Dorsolateral prefrontal cortex (tissue), 122 donors: ENCODE measurements at places on chromosomes 16 and 17.

GRCh38 chr17:39151150-39151942, at the start of gene PLXDC1:
Gene PLXDC1, minus strand, starts transcription at chr17:39151637. Its CDS starts 200 bp downstream, at chr17:39151437.
- DNase-seq, result no peak

DNA sequence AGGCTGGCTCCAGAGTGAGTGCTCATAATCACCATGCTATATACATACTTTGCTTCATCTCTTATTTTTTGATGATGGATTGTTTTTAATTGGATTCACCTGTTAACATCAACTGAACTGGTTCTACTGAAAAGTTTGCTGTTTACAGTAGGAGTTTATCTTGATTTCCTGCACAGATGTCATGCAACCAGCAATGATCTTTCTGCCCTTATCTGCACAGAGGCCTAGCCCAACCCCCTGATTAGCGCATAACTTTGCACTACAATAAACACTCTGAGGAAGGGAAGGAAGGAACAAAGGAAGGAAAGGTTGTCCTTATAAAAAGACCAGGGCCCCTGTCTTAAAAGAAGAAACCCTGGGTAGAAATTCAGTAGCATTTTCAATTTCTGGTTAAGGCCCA, 152.9 kb downstream of the RGS9 start:
- DNase-seq, result no peak

- peak; percentile 42 for DNase-seq
These were observed 877 bp upstream of the KREMEN2 start for GRCh38 chr16:2963074-2963722.

DNA sequence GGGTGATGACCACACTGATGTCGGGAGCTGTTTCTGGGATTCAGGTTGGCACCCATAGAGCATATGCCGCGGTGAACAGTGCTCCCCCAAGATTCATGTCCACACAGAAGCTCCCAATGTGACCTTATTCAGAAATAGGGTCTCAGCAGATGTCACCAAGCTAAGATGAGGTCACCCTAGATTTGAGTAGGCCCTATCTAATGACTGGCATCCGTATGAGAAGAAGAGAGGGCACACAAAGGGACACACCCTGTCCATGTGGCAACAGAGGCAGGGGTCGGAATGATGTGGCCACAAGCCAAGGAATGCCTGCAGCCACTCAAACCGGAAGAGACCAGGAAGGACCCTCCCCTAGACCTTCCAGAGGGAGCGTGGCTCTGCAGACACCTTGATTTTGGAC, 35.5 kb downstream of the TBC1D16 start:
- no peak for DNase-seq

- no peak for DNase-seq
These were observed 34.2 kb downstream of the PPM1E start for GRCh38 chr17:58789831-58790230.

DNA sequence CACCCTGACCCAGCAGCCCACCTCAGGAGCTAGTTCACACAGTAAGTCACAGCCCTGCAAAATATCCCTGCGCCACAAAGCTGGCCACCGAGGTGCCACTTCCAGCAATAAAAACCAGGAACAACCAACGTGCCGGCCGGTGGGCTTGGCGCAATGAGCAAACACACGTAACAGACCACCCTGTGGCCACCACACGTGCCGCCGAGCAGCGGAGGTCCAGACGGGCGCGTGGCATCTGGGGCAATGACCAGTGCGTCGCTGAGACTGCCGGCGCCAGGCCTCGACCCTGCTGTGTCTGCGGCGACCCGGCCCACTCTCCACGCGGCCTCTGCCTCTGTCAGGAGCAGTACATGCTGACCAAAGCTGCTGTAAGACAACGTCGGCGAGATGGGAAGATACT, 31.5 kb downstream of the LMF1 start:
- no peak for DNase-seq

DNA sequence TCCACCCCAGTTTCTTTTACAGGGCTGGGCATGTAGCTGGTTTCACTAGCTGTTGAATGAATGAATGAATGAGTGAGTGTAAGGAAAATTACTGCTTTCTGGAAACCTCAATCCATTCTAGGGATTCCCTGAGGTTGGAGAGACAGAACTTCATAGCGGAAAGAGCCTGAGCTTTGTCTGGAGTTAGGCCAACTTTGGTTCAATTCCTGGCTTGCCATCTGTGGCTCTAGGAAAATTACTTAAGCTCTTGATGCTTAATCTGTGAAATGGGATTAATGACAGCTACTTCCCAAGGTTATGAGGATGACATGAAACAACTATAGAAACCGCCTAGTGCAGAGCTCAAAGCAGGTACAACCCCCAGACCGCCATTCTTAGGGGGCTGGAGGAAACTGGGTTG, 76.3 kb upstream of the AXIN2 start:
- DNase-seq, result no peak

GRCh38 chr16:31010585-31011325, at the start of gene STX1B:
Gene STX1B, minus strand, starts transcription at chr16:31010638. Its CDS starts 242 bp downstream, at chr16:31010396.
- DNase-seq, result peak; percentile 71

DNA sequence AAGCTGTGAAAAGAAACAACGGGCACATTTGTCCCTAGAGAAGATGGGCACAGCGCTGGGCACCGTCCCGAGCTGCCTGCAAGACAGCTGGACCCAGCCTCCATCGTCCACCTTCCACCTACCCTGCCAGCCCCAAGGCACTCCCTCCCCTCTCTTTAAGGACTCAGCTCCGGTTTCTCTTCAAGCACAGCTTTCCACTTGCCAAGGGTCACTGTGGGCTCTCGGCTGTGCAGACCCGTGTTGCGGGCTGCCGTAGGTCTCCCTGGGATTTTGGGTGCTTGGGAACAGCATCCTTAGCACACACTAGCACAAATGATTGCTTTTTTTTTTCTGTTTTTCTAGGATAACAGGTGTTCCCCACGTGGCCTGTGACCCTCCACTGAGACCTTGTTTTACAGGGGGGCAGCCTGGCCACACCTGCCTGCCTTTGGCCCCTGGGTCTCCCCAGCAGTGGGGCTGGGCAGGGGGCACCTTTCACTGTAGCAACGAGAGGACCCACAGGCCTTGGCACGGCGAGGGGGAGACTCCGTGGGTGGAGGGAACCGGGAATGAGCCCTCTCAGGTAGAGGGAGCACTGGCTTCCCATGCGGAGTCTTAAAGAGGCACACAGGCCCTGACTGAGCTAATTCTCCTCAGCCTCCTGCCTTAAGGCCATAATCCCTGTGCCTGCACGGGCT, 1.4 kb downstream of the CHMP6 start:
- no peak for DNase-seq

GRCh38 chr16:54932021-54932660, 1.5 kb downstream of the IRX5 start:
- DNase-seq, result no peak

DNA sequence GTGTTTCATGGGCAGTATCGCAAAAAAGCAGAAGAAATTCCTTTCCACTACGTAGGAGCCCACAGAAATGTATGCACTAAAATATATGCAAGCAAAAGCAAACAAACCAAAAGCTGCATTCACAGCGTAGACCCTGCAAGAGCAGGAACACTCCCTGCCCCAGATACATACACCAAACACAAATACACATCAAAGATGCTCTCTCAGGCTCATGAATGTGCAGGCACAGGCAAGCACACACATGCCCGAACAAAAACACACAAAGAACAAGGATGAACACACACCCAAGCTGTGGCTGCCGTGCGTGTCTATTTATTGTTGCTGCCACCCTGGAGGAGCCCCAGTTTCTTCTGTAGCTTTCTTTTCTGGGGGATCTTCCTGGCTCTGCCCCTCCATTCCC, 1.7 kb downstream of the NUPR1 start:
- no peak for DNase-seq

DNA sequence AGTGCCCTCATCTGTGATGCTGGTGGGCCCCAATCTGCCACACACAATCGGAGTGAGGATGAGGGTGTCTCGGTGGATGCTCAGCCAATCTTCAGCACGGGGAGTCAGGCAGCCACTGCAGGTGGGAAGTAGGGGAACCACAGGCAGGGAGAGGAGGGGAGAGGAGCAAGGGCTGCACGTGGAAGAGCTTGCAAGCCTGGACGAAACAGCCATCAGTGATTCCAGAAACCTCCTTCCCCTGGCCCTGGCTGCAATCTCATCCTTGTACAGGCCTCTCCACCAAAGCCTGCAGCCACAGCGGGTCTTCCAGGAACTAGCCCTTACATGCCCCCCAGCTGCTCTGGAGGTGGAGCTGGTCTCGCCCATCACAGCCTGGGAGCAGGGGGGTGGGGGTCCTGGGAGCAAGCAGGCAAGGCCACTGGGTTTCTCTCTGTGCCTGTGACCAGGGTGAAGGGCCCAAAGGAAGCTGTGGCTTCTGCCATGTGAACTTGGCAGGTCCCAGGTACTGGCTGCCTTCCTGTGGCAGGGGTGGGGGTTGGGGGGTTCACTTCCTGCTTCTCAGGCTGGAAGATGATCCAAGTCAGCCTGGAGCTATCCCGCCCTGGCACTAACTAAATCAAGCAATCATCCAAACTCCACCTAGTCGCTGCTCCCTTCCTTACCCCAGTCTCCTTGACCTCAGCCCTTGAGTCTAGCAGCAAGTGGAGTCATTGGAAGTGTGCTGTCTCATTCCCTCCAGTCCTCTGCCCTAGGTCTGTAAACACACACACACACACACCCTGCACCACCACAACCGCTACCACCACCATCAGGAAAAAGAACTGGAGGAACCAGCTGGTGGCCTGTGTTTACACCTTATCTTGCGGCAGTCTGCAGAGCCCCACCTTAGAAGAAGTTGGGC, 29.4 kb upstream of the MLKL start:
- no peak for DNase-seq

GRCh38 chr16:11165894-11166665, 89.9 kb downstream of the SOCS1 start:
- DNase-seq, result no peak

DNA sequence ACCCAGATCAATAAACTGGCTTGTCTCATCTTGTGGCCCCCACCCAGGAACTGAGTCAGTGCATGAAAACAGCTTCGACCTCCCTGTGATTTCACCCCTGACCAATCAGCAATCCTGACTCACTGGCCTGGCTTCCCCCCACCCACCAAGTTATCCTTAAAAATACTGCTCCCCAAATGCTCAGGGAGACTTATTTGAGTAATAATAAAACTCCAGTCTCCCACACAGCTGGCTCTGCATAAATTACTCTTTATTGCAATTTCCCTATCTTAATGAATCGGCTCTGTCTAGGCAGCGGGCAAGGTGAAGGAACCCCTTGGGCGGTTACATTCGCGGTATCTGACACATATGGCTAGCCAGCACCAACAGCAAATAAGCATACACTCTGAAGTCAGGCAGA, 9.8 kb upstream of the RABEP1 start:
- DNase-seq, result no peak

GRCh38 chr17:19495828-19496528, 37.7 kb upstream of the SLC47A1 start:
- no peak for DNase-seq

DNA sequence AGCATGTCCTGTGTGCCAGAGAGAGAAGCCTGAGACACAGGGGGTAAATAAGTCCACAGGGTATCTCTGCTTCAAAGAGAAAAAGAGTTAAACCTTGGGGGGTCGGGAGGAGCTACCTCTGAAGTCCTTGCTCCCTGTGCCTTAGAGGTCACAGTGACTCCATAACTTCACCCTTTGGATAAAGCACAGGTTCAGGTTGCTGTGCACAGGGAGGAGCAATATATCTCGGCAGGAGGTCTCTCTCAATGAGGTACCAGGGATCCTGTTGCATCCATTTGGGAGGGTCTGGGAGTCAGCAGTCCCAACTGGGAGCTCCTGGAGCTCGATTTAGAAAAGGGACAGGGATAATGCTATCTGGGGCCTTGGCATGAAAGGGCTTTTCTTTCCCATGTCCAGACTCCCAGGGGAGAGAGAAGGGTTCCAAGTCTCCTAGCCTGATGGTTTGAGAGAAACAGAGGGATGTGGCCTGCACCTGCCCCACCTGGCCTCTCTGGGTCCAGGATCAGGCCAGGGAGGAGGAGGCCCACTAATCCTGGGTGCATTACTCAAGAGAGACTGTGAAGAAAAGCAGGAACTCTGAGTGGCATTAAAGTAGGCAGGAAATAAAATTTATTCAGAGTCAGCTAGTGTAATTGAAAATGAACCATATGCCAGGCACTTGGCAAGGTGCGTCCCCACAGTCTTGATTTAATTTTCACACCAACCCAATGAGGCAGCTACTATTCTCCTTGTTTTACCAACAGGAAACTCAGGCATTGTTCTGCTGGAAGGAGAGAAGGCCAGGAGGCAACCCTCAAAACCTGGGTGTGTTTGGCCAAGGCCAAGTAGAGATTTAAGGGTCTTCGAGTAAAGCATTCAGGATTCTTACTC, 40.7 kb downstream of the CUEDC1 start:
- no peak for DNase-seq

DNA sequence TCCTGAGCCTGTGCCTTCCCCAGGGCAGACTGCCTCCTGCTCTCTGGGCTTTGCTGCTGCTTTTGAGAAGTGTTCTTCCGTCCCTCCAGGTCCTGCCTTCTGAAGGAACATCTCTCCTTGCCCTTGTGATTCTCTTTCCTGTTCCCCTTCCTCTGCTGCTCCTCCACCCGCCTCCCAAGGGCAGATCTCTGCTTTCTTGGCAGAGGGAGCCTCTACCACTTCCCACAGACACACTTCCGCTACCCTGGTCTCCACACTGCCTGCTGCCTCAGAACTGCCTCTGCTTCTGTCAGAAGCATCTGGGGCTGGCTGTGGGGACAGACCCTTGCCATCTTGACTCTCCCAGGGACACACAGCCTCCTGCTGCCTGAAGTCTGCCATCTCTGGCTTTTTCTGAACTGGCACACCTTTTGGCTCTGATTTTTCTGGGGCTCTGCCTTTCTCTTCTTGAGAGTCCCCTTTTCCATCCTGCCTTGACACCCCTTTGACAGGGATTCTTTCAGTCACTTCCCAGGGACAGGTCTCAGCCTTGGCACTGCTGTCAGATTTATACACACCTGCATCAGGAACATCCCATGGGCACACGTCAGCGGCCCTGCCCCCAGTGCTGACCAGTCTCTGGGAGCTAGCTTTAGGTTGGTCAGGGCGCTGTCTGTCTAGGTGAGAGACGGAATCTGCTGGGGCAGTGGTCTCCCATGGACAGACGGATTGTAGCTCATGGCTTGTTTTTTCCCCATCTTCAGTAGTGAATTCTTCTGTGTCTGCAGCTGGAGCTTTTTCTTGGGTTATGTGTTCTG, 16.6 kb downstream of the GPR179 start:
- DNase-seq, result no peak

DNA sequence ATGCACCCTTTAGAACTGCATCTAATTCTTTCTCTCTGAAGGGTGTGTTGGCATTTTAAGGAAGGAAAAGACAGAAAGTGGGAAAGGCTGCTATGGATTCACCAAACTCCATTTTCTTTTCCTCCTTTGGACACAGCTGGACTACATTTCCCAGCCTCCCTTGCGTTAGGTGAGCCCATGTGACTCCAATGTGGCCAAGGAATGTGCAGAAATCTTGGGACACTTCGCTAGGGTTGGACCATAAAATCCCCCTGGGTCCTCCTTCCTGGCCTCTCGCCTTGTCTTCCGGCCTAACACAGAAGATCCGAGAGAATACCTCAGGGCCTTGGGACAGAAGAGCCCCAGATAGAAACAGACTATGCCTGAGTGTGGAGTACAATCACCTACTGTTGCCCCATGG, 56.3 kb downstream of the ABCC12 start:
- no peak for DNase-seq

DNA sequence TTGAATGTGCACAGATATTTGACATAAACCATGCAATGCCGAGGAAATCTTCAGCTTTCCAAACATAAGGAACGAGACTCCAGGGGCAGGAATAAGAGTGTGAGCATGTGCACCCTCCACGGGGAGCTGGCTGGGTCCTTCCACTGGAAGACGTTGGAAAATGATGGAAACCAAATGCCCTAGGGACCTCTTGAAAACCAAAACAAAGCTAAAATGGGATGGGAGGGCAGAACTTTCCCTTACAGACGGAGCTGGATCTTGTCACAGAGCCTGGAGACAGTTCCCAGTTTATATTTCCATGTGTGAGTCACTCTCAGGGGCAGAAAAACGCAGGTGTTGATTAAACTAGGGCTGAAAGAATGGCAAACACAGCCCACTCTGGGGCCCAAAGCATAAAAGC, 34.4 kb upstream of the DNAH17 start:
- DNase-seq, result no peak
